NCI-H1092 (cell line): ENCODE measurements at places on chromosomes 7 and 10.

DNA sequence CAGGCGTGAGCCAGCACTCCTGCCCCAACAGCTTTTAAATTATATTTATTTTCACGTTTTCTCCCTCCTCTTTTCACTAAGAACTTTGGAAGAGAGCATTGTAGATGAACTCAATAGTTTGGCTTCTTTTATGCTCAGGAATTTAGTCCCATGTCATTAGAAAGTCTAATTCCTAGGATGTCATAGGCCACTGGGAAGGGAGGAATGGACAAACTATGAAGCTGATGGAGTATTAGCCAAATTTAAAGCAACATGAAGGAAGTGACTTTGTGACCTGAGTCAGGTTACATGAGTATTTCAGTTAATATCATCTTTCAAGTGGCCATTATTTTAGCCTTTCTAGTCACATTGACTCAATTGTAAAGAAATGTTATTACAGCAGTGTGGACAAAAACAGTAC lies 18.0 kb upstream of the OPN4 start:
- DNase-seq = no peak

GRCh38 chr7:27245798-27246691 lies 3.4 kb downstream of the EVX1 start:
- no peak for DNase-seq

GRCh38 chr7:42143711-42144600 lies 93.1 kb downstream of the GLI3 start:
- no peak for DNase-seq

DNA sequence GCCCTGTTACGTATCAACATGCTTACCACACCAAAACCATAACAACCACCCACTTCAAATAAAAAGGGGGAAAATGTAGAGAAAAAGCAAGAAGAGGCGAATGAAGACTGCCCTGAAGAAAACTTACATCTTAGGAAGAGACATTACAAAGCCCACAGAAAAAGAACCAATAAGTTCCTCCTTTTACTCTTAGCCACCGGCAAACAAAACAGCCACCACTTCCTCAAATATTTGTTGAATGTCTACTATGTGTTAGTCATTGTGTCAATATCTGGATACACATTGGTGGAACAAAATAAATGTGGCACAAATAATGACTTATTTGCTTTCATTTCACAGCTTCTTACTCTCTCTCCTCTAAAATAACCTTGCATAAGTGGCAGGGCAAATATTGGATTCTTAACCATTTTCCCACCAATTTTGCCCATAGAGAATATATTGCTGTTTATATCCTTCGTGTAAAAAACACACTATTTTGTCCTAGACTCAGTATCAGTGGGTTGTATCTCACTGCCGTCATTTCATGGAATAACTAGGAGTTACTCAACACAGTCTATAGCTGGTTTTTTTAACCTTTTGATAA lies 106.8 kb downstream of the ANK3 start:
- DNase-seq = no peak

- no peak for DNase-seq
Measured at GRCh38 chr7:89777499-89777898, 376.8 kb upstream of the STEAP1 start.

GRCh38 chr7:132708470-132708869 lies 132.2 kb upstream of the PLXNA4 start:
- no peak for DNase-seq

DNA sequence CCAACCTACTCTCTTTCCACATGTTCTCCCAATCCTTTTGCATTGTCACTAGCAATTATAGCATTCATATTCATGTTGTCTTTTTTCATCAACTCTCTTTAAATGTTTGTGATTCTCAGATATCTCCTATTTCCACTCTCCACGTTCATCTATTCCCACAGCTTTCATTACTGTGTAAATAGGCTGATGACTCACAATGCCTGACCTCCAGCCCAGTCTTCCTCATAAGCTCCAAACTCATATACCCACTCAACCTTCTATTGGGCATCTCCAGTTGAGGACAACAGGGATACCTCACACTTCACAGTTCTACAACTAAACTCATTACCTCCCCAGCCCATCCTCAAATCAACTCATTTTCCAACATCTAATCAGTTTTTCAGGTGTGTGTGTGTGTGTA lies 194.1 kb downstream of the DGKI start:
- DNase-seq = no peak
